ENCODE measurements at places on chromosomes 3 and 15.

GRCh38 chr3:61464518-61465140 lies 96.7 kb upstream of the PTPRG start:
- no peak for DNase-seq

DNA sequence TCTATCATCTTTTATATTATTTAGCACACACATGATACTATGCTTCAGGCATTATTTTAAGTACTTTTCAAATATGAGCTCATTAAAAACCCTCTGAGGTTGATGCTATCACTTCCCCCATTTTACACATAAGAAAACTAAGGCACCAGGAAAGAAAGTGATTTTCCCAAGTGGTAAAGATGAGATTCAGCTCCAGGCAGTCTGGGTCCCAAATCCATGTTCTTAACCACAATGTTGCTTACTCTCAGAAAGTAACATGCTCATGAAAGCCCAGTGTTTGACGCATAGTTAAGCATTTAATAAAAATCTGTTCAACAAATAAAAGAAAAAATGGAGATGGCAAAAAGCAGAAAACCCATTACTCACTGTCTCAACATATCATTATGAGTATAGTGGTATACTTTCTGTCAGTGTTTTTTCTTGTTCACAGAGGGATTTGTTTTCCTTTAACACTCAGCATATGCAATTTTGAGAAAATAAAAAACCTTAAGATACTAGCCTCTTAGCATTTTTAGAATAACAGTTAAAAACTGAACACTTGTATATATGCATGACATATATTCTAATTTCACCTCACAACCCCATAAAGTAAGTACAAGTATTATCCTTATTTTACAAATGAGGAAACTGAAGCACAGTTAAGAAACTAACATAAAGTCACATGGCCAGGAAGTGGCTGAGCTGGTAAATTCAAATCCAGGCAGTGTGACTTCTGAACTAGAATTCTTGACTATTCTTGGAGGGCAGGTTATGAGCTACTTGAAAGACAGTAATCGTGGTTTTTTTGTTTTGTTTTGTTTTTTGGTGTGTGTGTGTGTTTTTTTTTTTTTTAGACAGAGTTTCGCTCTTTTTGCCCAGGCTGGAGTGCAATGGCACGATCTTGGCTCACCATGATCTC lies 10.4 kb downstream of the PEAK1 start:
- no peak for DNase-seq

DNA sequence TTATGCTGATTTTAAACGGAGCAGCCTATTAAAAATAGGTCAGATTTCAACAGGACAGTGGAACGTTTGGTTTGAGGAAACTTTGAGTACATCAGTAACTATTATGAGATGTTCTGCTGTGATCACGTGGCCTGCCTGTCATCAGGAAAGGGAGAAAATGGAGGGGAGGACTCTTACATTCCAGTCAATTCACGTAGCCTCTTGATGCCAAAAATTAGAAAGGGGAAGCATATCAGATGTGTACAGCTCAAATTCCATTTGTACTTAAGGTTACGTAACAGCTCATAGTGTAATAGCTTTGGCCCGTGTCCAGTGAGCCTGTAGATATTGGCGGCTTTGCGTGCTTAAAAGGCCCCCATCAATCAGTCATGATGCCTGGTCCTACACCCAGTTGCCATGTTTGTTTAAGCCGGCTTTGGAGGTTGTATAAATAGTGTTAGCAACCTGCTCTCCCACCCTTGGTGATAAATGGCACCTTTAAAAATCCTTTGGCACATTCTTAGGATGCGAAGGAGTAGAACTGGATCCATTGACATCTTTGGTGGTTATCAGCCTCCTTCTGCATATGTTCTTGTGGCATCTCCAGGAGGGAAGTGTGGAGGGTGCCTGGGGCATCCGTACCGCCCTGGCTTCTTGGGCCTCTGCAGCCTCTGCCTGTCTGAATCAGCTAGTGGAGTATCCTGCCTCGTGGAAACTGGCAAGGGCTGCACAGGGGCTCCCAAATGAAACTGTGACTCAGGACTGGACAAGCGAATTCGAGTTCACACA lies 163.9 kb downstream of the THSD4 start:
- DNase-seq = no peak

- DNase-seq = no peak
These were observed 15.4 kb upstream of the COMMD2 start for GRCh38 chr3:149767720-149768119.

- DNase-seq = no peak
These were observed 170.7 kb upstream of the TOPAZ1 start for GRCh38 chr3:44070841-44071546.

DNA sequence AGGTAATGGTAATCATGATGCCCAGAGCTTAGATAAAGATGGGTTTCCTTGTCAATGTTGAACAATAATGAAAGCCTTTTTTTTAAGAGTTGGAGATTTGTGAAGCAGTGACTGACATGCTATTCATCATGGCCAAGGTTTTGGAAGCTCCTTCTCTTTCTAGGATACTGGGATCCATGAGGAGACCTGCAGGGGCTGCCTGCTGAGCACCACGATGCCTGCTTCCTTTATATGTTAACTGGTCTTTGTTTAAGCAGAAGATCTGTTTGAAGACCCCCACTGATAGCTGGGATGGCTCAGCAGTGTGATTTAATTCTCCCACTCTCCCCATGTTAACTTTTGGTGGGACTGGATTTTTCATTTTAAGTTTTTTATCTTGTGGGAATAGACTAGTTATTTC lies 15.8 kb downstream of the RBP1 start:
- no peak for DNase-seq

DNA sequence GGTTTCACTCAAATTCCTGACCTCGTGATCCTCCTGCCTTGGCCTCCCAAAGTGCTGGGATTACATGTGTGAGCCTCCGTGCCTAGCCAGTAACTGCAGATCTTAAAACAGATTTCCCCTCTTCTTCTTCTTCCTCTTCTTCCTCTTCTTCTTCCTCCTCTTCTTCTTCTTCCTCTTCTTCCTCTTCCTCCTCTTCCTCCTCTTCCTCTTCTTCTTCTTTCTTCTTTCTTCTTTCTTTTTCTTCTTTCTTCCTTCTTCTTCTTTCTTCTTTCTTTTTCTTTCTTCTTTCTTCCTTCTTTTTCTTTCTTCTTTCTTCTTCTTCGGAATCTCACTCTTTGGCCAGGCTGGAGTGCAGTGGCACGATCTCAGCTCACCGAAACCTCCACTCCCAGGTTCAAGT lies 7.8 kb downstream of the USP3 start:
- no peak for DNase-seq

DNA sequence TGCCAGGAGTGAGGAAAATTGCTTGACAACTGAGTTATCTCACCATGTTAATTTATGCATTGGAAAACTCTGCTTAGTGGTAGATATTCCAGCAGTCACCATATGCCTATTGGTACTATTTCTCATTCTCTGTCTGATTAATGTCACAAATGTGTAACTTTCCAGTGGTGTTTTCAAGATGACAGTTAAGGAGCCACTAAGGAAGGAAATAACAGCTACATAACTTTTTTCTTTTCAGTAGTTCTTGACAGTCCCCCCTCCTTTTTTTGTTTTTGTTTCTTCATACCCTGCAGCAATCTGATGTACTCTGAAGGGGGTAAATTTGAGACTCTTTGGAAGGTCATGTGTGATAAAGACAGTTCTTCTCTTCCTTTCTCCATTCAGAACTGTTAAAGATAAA lies 13.1 kb downstream of the RASA2 start:
- no peak for DNase-seq

DNA sequence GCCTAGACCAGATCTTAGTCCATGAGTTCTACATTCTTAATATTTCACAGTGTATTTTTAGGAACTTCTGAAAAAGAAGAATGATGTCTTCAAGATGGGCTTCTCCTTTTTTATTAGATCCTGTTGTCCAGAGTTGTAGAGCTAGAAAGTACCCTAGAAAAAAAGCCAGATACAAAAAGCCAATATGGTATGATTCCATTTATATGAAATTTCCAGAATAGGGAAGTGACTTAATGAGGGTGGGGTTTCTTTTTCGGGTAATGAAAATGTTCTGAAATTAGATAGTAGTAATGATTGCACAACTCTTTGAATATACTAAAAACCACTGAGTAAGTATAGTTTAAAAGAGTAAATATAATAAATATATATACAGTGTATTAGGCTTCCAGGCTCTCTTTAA lies 116.9 kb downstream of the NFKBIZ start:
- DNase-seq = no peak

DNA sequence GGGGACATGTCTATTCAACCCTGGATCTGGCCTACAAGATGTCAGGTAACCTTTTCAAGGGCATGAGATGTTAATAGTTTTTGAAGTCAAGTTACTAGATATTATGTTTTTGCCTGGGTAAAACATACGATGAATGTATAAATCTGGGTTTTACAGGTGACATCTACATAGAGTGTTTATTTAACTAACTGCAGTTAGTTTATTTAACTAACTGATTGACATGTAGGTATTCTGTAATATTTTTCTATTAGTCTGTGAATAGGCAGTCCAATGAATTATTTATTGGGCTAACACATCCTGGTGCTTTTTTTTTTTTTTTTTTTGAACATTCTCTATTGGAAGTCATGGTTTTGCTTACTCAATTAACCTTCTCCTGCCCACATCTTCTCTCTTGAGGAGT lies 38.7 kb upstream of the TNIK start:
- DNase-seq = no peak

- no peak for DNase-seq
These were observed 1.8 kb upstream of the GPR171 start for GRCh38 chr3:151204530-151205402.

GRCh38 chr3:10594915-10595314 lies 89.5 kb upstream of the ATP2B2 start:
- peak; percentile 61 for DNase-seq

- peak; percentile 65 for DNase-seq
These were observed 24.1 kb downstream of the CX3CR1 start for GRCh38 chr3:39255503-39256325.
